Fibroblast of skin of left biceps (primary cell): ENCODE measurements at places on chromosomes 13 and 19.

DNA sequence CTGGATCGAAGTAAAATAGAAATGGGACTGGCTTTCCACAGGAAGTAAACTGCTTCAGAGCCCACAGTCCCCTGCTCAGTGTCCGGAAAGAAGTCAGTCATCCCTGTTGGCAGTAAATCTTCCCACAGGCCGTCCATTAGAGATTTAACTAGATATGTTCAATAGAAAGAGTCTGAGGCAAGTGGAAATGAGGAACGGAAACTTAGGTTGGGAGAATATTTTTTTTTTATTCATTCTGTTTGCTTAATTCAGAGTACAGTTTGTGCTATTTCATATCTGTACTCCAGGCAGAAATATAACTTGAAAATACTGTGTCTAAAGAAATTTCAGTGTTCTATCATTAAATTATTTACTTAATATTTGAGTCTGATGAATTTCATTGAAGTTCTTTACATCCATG lies 22.7 kb downstream of the SLC25A15 start:
- no peak for DNase-seq

- DNase-seq, result no peak
These were observed at the start of gene LPAR2 for GRCh38 chr19:19627621-19628500. TSS of gene LPAR2 (minus strand) at chr19:19628220. CDS start at chr19:19627275, 945 bp downstream.

- no peak for DNase-seq
These were observed 6.7 kb upstream of the ZNF606 start for GRCh38 chr19:58009301-58009665.

- DNase-seq, result peak; percentile 69
These were observed 436 bp upstream of the BBC3 start for GRCh38 chr19:47231215-47232054.

GRCh38 chr13:94947965-94948371 lies 235.6 kb upstream of the SOX21 start:
- DNase-seq, result no peak

DNA sequence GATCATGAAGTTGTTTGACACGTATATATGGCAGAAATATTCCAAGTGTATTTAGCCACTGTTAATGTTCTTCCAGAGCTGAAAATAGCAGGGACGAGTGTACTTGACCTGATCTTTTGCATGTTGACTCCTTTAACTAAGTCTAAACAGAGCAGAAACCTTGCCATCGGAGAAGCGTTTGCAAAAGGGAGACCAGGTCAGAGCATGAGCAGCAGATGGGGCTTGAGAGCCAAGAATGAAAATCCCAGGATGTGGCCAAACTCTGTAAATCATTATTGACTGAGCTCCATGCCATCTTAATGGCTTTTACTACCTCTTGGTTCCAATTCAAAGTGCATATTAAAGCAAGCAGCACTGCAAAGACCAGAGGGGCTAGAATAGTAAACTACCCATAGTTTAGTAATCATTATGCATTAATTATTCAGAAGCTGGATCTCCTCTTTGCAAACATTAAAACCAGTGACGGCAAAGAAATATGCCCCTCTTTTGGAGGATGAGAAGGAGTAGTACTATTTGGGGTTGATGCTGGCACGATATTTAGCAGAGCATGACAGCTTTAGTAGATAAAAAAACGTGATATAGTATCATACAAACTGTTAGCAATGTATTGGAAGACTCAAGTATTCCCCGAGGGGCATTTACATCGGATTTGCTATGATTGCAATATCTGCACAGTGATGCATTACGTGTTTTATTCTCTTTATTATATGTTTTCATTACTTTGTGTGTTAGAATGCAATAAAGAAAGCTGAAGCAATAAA lies 55.7 kb downstream of the FAM216B start:
- DNase-seq, result no peak

DNA sequence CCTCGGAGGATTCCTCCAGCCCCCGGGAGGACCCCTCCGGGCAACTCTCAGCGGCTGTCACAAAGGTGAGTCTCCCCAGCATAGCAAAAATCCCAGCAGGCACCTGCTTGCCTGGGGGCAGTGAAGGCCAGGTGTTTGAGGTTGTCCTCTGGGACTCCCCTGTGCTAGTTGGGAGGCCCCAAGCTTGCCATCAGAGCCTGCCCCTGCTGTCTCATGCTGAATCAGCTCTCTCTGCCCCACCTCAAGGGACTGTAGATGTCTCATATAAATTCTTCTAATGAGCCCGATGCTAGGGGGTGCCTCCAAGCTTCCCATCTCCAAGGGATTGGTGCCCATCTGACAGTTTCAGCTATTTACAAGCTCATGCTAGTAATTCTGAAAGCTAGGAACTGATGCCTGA lies 53.6 kb downstream of the NWD1 start:
- DNase-seq, result no peak

GRCh38 chr19:56896095-56896494 lies 55.6 kb upstream of the PEG3 start:
- DNase-seq, result no peak

- DNase-seq, result no peak
These were observed 620.6 kb downstream of the GPC6 start for GRCh38 chr13:93847162-93847561.

DNA sequence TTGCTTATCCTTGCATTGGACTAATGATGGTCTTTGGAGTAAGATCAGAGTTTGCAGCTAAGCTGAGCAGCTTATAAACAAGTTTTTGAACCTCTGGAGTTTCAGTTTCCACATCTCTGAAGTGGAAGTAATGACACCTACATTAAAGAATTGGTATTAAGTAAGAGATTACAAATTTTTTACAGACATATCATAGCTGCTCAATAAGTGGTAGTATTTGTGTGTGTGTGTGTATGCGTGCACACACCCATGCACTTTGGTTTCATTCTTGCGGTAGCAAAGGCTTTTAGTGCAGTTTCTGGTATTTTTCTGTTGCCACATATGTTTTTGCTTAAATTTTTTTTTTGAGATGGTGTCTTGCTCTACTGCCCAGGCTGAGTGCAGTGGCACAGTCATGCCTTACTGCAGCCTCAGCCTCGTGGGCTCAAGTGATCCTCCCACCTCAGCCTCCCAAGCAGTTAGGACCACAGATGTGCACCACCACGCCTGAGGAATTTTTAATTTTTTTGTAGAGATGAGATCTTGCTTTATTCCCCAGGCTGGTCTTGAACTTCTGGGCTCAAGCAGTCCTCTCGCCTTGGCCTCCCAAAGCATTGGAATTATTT lies 4.5 kb downstream of the NAA16 start:
- DNase-seq, result peak; percentile 45

DNA sequence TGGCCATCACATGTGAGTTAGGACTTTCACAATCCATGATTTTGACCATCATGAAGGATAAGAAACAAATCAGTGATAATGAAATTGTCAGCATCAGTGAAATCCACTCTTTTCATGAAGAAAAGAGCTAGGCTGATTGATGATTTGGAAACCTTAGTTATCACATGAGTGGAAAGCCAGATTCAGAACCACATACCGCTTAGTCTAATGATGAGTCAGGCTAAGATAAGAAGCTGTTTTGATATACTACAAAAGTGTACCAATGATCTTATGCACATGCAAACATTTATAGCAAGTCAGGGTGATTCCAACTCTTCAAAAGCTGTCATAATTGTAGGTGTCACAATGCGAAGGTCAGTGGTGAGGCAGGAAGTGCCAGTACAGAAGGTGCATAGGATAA lies 519.3 kb downstream of the GPC6 start:
- no peak for DNase-seq

- no peak for DNase-seq
These were observed 106.8 kb downstream of the DNAJC3 start for GRCh38 chr13:95783747-95784146.

DNA sequence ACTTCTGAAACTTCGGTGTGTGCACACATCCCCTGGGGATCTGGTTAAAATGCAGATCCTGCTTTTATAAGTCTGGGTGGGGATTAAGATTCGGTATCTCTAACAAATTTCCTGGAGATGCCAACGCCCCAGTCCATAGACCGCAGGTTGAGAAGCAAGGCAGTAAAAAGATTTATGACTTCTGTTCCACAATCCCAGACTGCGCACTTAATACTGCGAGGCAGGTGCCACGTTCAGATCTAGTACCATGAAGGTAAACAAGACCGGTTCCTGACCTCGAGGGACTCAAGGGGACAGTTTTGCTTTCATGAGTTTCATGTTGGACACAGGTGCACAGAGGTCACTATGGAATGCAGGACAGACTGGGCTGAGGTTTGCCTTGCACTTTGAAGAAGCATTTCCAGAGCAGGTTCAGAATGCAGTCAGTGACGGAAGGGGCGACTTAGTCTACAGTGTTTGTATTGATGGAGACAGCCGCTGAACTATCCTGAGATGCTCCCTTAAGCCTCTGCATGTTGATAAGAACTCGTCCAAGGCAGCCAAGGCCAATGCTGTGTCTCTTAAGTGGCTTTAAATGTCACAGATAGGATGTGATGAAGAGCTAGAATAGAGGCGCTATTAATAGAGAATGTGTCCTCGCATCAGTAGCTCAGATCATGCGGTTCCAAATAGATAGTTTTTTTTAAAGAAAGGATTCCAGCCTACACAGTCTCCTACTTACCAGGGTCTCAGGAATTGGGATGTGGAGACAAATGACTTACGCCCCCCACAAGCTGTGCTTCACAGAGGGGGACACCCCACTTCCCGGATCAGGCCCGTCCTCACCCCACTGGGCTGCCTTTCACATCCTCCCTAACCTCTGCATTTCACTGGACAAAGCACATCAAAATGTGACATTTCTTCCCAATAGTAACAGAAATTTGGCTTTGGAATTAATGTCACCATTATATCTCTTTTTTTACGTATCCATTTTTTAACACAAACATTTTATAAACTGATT lies 97.1 kb upstream of the IRS2 start:
- no peak for DNase-seq

- DNase-seq, result no peak
These were observed 31.4 kb downstream of the ELF1 start for GRCh38 chr13:40987606-40988280.

DNA sequence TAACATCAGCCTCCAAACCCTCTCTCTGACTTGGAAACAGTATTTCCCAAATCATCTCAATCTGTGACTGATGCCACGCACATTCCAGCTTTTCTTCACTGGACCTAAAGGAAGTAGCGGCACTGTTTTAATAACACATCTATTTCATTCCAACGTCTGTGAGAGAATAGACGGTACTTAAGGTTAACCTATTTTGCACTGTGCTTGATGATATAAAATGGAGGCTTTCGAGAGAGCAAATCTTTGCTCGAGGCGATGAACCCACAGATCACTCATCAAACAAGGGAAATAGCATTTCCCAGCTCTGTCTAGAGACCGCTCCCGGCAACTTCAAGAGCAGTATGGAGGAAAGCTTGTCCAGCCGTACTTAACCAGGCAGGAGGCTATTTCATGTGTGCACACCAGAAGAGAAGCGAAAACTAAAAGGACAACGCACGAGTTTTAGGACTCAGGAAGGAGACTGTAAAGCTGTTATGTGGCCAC lies 2.9 kb downstream of the UBL3 start:
- no peak for DNase-seq

DNA sequence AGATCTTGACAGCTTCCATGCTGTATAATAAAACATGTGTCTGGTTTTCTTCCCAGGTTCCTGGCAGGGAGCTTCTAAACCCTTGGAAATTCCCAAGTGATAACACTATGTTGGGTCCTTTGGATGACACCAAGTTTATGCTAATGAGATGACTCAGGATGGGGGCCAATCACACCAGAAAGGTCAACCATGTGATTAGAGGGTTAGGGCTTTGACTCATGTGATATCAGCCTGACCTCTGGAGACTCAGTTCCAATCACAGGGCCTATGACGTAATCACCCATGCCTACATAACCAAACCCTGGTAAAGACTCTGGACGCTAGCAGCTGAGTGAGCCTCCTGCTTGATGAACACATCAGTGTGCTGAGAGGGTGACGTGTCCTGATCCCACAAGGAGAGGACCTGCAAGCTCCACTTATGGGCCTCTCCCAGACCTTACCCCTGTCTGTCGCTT lies 203.6 kb downstream of the DCLK1 start:
- no peak for DNase-seq

- DNase-seq, result peak; percentile 17
These were observed 240.6 kb downstream of the GPC6 start for GRCh38 chr13:93467175-93467574.

GRCh38 chr13:112143753-112144615 lies 77.0 kb downstream of the SOX1 start:
- DNase-seq, result no peak

- peak; percentile 66 for DNase-seq
These were observed 107.2 kb downstream of the CACNA1A start for GRCh38 chr19:13398780-13399726.

DNA sequence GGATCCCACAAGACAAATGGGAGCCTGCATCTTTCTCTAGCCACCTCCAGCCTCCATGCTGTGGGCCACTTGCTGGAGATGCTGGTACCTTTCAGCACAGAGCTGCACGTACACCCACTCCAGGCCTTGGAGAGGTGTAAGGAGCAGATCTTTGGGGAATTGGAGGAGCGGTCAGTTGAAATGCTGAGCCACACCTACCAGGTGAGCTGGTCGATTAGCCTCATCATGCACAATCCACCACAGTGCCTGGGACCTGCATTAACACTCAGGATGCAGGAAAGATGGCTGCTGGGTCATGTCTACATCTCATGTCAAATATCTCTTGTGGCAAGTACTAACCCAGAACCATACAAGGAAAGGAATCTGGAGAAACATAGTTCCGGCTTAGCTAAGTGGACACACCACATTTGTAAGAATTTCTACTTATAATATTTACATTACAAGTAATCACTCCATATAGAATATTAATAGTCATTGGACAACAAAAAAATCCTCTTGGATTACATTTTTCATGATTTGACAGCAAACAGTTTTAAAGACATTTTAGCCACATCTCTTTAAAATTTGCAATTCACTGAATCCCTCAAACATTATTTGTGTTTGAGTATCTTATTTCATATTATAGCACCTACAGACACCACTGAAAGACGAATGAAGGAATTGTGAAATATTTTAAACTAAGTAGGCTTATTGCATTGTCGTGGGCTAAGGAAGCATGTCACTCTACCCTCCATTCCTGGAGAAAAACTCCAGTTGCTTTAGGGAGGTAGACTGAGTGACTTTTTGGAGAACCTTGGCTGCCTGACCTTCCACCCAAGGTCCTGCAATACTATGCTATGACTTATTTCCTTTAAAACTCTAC lies 21.8 kb upstream of the MBNL2 start:
- DNase-seq, result no peak

DNA sequence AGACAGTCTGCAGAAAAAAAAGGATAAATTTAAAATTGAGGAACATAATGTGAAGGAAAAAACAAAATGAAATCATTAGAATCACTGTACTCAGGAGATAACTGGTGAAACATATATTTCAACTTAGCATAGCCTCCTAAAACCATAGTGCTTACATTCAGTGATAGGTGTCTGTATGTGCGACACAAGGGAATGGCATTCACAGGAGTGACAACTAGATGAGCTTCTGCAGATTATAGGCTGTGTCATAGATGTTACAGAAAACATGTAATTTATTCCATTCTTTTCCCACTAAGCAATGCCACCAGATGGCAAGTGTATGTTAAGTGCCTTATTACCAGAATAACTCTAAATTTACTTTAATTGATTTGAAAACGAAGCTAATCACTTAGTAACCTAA lies 960.0 kb upstream of the PCDH20 start:
- DNase-seq, result no peak

DNA sequence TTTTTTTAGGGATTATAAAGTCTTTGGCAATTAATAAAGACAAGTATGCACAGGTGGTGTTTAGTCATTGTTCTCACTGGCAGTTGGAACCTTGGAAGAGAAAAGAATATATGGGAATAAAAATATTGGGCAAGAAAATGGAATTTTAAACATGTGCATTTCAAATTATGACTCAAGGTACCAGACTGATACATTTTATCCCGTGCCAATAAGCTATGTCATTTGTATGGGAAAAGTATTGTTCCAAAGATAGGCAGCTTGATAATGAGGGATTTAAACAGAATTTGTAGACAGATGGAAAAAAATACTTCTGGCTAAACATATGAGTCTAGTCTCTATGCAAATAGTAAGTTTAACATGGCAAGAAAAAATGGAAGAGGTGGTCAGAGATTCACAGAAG lies 169.5 kb upstream of the UFM1 start:
- DNase-seq, result peak; percentile 49
